Cortex of kidney (tissue), 1 donor: ENCODE measurements at places on chromosomes 7 and 10.

- no peak for DNase-seq
Measured at GRCh38 chr7:696812-697551, 29.5 kb upstream of the DNAAF5 start.

GRCh38 chr10:4067531-4067930 is 282.5 kb upstream of the KLF6 start:
- no peak for DNase-seq

DNA sequence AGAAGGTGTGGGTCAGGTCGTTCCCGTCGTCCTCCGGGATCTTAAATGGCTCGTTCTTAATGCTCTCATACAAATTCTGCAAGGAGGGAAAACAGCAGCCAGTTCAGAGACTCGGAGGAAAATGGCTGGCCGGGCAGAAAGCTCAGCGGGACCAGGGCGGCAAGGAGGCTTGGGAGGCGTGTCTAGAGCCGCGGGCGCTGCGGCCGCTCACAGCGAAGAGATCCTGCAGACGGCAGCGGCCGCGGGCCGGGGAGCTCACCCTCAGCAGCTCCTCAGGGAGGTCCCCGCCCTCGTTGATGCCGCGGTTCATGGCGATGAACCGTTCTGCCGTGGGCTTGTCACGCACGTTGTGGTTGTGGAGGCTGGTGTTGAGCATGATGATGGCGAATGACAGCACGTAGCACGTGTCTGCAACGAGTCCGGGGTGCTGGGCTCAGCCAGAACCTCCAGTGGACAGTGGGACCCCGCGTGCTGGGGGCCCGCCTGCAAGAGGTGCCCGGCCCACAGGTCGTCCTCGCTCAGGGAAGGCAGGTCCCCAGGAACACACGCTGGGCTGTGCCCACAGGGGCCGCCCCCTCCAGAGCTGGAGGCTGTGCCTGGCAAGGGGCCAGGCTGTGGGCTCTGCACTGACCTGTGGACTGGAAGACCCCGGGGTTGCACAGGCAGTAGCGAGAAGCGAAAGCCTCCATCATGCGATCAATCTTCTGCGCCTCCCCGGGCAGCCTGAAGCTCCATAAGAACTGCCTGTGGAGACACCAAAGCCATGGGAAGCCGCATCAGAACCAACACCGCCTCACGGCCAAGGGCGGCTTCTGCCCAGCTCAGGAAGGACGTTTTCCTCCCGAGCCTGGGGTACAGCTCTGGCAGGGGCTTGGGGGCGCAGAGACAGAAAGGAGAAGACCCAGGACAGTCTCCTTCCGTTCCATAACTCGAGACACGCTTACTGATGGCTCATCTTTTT is 101.6 kb downstream of the CYTH3 start:
- DNase-seq = no peak

DNA sequence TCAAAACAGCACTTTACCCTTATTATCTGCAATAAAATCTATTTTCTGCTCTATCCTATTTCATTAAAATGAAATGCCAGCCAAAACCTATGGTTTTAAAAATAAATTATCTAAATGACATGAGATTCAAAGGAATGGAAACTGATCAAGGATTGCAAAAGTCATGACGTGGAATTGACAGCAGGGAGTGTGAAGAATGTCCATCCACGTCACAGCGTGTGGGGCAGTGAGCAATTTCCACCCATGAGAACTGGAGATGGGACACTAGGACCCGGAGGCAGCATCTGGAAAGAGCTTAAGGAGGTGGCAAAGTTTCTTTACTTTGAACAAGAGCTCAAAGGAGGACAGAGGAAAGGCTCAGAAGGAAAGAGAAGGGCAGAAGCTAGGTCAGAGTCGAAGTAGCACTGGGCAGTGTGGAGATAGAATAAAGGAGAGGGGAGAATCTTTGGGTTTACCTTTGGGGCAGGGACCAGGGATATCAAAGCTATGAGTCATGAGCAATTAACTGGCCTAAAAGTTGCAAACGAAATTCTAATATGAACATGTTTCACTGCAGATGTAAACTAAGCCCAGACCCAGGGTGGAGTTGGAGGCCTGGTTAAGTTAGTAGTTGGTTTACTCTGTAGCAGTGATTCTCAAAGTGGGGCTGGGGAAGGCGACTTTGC is 24.9 kb upstream of the STK17A start:
- DNase-seq = no peak

- DNase-seq = no peak
Measured at GRCh38 chr10:72204296-72204695, 11.5 kb upstream of the ANAPC16 start.

DNA sequence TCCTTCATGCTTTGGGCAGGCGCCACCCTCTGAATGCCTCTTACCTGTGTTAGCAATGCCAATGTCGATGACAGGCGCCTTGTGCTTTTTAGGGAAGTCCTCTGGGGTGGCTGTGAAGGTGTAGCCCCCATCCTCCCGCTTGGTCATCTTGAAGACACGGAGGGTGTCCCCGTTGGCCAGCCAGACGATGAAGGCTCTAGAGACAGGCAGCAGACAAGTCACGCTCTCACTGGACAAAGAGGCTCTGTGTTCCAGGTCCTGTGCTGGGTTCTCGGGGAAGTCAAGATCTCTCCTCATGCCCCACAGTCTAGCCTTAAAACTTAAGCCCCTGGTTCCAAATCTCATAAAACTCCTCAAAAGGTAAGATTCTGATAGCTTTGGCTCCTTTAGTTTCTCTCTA is 5.1 kb downstream of the TBL2 start:
- no peak for DNase-seq
